T follicular helper cell (primary cell): ENCODE measurements at places on chromosomes 13 and 19.
A peak's percentile ranks its signal among the peaks of the same experiment; 100 is the strongest.

- DNase-seq = no peak
These were observed 80.3 kb downstream of the SERP2 start for GRCh38 chr13:44453881-44454280.

GRCh38 chr19:6865849-6866248 is 21.5 kb upstream of the ADGRE1 start:
- DNase-seq = no peak

- DNase-seq = peak; percentile 60
These were observed 27.7 kb downstream of the GADD45B start for GRCh38 chr19:2503521-2504109.

- DNase-seq = no peak
These were observed 5.6 kb downstream of the PTOV1 start for GRCh38 chr19:49856574-49857021.

GRCh38 chr13:113298043-113298945 is 1.3 kb downstream of the LAMP1 start:
- no peak for DNase-seq

DNA sequence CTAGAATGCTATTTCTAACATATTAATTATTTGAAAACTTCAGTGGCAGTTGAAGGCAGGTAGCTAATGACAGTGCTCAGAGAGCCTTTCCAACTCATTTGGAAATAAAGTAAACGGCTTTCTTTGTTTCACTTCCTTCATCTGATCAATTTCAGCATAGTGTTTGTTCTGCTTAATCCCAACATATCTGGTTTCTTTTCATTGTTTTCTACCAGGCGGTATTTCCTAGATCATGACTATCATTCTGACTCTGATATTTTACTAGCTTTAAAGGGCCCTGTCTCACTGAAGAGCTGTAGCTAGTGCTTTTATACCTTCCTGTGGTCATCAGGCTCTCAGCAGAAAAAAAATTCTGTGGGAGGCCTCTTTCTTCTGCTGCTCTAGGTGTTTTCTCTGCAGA is 178.6 kb downstream of the RBM26 start:
- DNase-seq = no peak

DNA sequence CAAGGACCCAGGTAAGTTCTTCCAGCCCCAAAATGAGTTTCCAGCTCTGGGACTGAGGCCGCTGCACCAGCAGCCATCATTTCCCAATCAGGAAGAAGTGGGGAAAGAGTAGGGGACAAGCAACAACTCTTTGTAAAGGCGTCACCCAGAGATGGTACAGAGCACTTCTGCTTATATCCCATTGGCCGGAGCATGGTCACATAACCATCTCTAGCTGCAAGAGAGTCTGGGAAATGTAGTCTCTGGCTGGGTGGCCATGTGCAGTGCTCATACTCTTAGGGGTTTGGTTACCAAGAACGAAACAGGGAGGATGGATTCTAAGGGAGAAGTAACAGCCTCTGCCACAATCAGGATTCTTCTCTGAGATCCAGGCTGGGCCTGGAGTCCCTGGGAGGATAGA is 26.3 kb downstream of the CKM start:
- no peak for DNase-seq

DNA sequence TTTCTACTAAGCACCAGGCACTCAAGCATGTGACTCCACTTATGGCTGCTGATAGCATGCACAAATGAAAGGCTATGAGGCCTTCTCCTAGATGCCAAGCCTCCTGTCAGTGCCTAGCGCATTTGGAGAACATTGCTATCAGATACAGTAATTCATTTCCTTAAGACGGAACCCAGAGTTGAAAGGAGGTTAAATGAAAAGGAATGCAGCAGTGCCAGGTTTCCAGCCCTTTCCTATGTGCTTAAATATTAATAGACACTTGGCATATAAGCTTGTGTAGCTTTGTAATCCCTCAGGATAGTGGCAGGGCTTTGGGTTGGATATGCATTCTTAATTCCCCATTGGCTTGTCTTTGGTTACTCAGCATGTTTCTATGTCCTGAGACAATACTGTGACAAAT is 140.1 kb upstream of the FRY start:
- DNase-seq = no peak

- no peak for DNase-seq
These were observed 3.4 kb downstream of the TBXA2R start for GRCh38 chr19:3603121-3603811.

DNA sequence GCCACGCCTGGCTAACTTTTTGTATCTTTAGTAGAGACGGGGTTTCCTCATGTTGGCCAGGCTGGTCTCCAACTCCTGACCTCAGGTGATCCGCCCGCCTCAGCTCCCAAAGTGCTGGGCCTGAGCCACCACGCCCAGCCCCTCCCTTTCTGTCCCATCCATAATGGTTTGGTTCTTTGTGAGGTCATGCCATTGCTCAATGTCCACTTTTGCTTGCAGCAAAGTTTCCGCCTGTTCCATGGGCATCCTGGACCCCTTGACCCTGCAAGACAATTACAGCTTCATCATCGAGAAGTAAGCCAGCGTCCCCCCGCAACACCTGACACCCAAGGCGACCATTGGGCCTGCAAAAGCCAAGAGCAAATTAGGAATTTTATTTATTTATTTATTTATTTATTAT is 16.6 kb downstream of the PRR22 start:
- no peak for DNase-seq

- no peak for DNase-seq
These were observed 6.5 kb downstream of the PIAS4 start for GRCh38 chr19:4013886-4014540.

- DNase-seq = no peak
These were observed 13.1 kb upstream of the SLC25A42 start for GRCh38 chr19:19050731-19051130.

GRCh38 chr19:1473085-1473851 is 5.7 kb downstream of the C19orf25 start:
- no peak for DNase-seq

DNA sequence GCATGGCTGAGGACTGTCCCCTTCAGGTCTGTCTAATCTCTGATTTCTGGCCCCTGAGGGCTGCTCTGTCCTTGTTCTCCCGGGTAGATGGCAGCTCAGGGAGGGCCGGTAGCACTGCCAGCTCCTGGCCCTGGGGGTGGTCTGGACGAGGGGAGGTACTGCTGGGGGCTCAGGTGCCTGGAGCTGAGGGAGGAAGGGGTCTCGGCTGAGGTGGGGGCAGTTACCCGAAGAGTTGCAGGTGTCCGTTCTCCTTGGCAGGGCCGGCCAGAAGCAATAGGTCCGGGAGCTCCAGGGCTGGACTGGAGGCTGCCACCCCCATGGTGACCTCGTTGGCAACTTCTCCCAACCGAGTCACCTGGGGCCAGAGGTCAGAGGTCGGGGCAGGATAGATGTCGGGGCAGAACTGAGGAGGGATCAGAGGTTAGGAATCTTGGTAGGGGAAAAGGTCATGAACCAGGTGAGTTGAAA is 1.2 kb upstream of the EMC10 start:
- DNase-seq = no peak

DNA sequence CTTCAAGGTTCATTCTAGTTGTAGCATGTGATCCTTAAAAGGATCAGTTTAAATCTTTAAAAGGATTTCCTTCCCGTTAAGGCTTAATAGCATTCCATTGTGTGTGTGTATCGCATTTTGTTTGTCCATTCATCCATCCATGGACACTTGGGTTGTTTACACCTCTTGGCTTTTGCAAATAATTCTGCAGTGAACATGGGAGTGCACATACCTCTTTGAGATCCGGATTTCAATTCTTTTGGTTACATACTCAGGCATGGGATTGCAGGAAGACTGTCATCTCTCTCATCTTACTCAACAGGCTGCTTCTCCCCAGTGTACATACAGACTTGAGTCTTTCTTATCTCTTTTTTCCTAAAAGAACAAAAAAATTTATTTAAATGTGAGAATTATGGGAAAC is 1.2 kb downstream of the RNF113B start:
- DNase-seq = no peak

DNA sequence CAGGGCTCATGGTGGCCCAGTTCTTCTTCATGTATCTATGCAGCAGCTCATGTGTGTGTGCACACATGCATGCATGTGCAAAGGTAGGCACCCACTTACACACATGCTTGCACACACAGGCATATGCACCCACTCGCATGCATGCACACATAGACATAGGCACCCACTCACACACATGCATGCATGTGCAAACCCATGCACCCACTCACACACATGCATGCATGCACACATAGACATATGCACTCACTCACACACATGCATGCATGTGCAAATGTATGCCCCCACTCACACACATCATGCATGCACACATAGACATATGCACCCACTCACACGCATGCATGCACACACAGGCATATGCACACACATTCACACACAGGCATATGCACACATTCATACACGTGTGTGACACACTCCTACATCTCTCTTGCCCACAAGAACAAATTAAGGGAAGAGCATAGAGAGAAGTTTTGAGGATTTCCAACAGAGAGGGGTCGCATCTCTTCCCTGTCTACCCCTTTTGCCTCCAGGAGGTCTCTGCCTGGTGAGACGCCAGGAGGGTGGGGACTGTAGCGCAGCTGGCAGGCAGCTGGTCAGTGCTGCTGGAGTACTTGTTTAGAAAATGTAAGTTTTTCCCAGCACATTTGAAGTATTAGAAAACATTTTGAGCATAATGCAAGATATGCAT is 63.9 kb upstream of the ARHGEF7 start:
- DNase-seq = no peak

DNA sequence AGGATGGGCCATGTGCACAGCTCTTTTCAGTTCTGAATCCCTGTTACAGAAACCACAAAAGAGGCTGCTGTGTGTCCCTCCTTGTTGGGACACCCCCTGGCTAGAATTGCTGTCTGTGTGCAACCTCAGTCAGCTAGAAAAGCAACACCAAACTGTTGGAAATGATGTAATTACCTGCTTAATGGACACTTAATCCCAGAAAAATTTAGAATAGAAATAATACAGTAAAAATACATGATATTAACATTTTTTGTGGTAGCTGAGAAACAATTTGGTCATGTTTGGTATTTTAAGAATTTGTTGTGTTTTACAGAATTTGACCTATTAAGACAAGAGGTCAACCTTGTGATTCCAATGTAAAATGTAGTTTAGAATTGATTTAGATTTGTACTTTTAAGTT is 46.8 kb downstream of the FAM124A start:
- DNase-seq = no peak

GRCh38 chr19:4304538-4305256 is at the start of gene FSD1:
FSD1 (plus strand) TSS chr19:4304598; CDS start chr19:4304747, 149 bp downstream.
- DNase-seq = peak; percentile 25

DNA sequence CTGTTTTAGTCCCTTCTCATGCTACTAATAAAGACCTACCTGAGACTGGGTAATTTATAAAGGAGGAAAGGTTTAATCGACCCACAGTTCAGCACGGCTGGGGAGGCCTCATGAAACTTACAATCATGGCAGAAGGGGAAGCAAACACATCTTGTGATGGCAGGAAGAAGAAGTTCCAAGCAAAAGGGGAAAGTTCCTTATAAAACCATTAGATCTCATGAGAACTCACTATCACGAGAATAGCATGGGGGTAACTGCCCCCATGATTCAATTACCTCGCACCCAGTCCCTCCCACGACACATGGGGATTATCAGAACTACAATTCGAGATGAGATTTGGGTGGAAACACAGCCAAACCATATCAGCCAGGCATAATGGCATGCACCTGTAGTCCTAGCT is 13.0 kb upstream of the STRN4 start:
- no peak for DNase-seq

- no peak for DNase-seq
These were observed 16.1 kb downstream of the ZNF317 start for GRCh38 chr19:9156304-9156703.

DNA sequence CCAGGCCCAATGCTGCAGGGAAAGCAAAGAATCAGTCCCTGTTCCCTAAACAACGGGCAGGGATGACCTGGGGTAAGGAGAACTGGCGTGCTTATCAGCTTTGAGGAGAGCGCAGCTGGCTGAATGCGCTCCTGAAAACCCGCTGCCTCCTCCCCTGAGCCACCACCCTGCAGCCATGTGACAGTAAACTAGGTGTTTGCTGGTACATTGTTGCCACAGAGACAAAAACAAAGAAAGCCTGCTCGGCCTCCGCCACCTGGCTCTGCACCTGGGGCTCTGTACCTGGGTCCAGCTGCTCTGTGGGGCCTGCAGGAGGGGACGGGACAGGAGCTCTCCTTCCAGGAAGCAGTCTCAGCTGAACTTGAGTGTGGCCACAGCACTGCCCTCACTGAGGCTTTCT is 21.8 kb downstream of the MCF2L start:
- DNase-seq = no peak

DNA sequence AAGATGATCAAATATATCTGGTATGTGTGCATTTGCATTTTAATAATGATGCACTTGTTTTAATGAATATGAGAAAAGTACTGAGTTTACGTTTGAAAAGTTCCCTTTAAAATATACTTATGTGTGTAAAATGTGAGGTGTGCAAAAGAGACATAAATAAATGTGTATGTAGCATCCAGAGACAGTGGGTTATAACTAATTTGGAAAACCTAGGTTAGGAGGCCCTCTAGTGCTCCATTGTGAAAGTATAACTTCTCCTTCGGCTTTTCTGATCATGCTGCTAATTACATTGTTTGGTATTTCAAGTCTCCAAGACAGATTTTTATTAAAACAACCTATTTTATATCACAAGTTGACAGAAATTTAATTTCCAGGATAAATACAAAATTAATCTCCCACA is 30.1 kb downstream of the SCEL start:
- DNase-seq = no peak

GRCh38 chr13:109787135-109787954 is 962 bp upstream of the IRS2 start:
- DNase-seq = no peak

GRCh38 chr19:2666344-2666994 is 36.0 kb downstream of the GNG7 start:
- no peak for DNase-seq

DNA sequence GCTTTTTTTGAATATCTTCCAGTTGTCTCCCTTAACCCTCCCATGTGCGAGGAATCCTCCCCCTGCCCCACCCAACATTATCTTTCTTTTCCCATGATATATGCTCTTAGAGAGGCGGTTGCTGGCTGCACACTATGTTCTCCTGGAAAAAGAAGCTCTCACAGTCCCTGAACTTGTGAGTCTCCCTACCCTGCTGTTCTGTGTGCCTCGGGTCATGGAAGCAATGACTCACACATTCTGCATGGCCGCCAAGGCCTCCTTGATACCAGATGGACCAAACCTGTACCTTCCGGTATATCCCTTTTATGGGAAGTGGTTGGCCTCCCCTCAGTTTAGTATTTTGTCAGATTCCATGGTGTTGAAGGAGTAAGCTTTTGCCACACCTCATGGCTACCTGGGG is 705.4 kb downstream of the SLITRK6 start:
- DNase-seq = no peak

- no peak for DNase-seq
These were observed 122.9 kb upstream of the MAB21L1 start for GRCh38 chr13:35599384-35599783.

GRCh38 chr13:75231235-75231634 is 250.7 kb downstream of the TBC1D4 start:
- no peak for DNase-seq

- DNase-seq = no peak
These were observed 3.7 kb downstream of the TNFSF9 start for GRCh38 chr19:6534451-6535093.

GRCh38 chr19:47633996-47634395 is 25.1 kb downstream of the BICRA start:
- DNase-seq = no peak
